CD8-positive, alpha-beta T cell (primary cell): ENCODE measurements at places on chromosomes 5 and 9.

GRCh38 chr9:109401990-109402318 lies 81.1 kb upstream of the EPB41L4B start:
- DNase-seq, result no peak

- DNase-seq, result peak; percentile 3
Measured at GRCh38 chr9:69173891-69174615, at the start of gene TJP2. Gene TJP2 (plus strand): TSS chr9:69174277. CDS start chr9:69174373, 96 bp downstream.

DNA sequence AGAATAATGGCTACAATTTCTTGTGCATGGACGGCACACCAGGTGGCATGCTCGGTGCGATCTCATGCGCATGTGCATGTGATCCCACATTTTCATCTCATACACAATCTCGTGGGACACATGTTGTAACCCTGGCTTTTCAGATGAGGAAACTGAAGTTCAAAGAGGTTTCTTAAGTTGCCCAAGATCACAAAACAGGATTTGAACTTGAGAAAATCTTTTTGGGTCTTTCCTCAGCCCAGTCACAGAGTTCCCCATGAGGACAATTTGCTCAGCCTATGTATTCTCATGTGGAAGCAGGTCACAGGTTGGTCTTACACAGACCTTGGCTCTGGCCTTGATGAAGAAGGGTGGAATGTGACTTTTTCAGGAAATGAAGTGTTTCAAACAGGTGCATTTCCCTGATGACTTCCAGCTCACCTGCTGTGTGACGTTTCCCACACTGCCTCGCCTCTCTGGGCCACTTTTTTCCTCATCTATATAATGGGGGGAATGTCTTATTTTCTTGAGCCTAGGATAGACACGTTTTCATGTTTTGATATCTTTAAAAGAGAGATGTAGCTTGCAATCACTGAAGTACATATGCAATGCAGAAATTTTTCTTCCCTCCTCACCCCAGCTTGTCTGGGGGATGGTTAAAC lies 7.1 kb upstream of the ORM1 start:
- no peak for DNase-seq

DNA sequence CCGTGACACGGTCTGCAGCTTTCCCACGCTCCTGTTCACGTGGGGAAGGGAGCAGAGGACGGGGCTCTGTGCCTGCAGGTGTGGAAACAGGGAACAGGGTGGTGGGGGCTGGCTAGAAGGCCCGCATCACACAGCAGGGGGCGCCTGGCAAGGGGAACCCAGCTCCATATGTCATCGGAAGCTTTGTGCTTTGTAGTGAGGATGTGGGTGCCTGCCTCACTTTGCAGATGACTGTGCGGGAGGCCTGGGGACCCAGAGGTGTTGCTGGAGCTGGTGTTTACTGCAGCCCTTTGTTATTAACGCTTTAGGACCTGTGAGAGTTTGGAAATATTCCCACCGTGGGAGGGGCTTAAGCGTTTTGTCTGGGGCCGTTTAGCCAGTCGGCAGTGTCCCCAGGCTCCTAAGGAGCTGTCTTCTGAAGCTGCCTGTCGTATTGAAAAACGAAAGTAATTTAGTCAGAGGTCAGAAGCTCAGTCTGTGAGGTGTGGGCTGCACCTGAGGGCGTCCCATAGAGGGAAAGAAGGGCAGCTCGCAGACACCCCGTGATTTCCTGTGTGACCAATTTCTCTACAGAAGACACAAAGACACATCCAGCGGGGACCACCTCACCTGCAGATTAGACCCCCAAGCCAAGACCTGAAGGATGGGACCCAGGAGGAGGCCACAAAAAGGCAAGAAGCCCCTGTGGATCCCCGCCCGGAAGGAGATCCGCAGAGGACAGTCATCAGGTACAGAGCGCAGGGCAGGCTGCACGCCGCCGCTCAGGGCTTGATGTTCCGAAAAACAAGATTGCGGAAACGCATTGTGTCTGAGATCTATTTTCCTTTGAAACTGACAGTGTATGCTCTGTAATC lies 9.1 kb downstream of the MAN1B1 start:
- DNase-seq, result peak; percentile 91

DNA sequence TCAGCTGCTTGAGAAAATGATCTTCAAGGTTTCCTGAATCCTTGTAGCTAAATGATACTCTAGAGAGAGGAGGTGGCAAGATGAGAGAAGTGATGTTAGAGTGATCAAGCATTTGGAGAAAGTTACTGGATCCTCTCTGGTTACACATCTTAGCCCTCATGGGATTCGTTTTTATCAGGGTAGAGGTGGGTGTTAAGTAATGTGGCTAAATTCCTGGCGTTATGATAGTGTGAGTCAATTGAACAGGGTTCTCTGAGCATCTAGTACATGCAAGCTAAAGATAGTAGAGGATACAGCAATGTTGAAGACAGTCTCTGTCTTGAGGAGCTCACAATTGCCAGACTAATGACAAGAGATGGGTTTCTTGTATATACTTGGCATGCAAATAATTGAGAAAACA lies 123.7 kb downstream of the PSD2 start:
- DNase-seq, result no peak

DNA sequence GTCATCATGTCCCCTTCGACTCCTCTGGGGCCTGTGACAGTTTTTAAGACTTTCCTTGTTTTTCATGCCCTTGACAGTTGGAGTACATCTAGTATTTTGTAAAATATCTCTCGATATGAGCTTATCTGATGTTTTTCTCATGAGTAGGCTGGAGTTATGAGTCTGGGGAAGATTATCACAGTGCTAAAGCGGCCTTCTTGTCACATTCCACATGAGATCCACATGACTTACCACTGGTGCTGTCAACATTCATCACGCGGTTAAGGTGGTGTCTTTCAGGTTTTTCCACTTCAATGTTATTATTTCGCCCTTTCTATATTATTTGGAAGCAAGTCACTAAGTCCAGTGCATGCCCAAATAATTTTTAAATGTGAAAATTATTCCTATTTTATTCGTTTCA lies 17.1 kb upstream of the CAST start:
- no peak for DNase-seq

- DNase-seq, result no peak
Measured at GRCh38 chr9:103615994-103616393, 478.1 kb upstream of the SMC2 start.

DNA sequence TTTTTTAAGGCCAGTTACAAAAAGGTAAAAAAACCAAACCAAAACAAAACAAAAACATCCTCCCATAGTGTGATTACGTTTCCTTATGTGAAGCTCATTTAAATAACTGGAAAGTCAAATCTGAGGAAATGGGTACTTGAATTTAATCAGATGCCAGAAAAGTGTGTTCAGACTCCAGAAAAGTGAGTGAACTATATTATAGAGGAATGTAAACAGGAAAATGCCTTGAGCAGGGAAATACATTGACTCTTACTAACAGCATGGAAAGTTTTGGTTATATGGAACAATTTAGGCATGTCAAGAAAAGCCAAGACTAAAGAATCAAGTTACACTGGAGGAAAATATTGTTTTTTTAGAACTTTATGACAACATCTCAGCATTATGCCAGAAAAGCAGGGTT lies 37.8 kb upstream of the RNF20 start:
- DNase-seq, result no peak

GRCh38 chr9:116471093-116471906 lies 215.8 kb upstream of the TRIM32 start:
- DNase-seq, result no peak

DNA sequence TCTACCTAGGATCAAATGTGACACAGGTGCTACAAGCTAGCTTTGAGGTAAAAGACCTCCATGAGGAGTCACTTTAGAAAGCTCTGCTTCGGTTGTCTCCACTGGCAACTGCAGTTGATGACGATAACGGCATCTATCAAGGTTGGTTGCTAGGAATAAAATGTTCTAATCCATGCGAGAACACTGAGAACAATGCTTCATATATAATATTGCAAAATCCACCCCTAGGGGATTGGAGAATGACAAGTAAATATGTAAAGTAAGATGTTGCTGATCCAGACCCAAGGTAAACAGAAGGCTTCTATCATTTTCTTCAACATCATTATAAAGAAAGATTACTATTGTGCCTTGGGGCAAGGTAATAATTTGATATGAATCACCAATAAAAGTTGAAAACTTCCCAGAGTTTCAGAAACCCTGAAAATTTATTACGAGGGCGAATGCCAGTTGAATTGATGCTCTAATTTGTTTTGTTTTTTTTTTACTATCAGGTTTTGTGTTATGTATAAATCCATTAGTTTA lies 1003.4 kb downstream of the CDH18 start:
- no peak for DNase-seq

- no peak for DNase-seq
Measured at GRCh38 chr9:114972510-114973136, 42.2 kb upstream of the TNFSF8 start.

DNA sequence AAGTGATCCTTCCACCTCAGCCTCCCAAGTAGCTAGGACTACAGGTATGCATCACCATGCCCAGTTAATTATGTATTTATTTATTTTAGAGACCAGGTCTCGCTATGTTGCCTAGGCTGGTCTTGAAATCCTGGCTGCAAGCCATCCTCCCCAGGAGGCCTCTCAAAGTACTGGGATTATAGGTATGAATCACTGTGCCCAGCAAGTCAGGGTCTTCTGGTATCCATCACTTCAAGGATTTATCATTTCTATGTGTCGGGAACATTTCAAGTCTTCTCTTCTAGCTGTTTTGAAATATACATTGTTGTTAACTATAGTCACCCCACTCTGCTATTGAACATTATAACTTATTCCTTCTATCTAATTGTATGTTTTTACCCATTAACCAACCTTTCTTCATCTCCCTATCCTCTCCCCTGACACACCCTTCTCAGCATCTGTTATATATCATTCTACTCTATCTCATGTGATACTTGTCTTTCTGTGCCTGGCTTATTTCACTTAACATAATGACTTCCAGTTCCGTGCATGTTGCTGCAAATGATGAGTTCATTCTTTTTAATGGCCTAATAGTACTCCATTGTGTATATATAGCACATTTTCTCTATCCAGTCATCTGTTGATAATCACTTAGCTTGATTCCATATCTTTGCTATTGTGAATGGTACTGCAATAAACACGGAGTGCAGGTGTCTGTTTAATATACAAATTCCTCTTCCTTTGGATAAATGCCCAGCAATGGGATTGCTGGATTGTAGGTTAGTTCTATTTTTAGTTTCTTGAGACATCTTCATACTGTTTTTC lies 26.4 kb downstream of the UTP15 start:
- DNase-seq, result no peak

DNA sequence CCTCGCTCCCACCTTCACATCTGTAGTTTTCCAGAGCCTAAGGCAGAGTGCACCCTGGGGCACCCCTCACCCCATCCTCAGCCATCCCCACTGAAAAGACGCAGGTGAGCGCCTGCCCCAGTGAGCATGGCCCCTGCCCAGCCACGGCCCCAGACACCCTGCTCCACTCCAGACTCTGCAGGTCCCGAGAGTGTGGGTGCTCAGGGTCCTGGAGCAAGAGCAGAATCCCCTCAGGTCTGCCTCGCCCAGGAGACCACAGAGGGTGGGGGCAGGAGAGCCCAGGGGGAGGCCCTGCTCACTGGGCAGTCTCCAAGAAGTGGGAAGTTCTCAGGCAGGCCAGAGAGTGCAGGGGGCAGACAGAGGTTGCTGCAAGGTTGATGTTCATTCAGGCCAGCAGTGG lies 158.6 kb upstream of the PPP1R26 start:
- no peak for DNase-seq

DNA sequence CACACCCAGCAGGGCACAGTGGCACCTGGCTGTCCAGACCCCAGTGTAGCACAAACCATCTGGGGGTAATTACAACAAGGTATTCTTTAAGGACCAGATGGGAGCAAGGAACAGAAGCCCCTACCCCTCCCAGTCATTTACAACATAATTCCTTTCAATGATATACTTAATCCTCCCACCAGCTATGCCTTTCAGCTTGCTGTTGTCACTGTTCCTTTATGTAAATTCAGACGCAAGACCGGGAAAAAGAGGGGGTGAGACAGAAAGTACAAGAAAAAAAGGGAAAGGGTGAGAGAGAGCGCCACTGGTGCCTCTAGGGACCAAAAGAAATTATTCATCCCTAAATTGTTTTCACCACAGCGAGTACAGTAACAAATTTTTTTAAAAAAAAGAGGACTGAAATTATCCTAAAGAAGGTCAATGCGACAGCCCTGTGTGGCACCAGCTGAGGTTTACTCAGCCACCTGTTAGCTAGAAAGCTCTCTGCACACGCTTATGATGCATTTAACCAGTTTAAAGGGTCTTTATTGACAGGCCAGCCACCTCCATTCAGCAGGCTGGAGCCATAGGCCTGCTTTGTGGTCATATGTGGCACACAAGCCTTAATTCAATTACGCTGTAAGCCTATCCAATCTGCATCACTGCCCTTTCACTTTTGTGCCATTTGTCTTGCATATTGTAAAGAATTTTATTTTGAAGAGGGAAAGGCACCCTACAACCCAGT lies 210.2 kb upstream of the ISL1 start:
- DNase-seq, result no peak

DNA sequence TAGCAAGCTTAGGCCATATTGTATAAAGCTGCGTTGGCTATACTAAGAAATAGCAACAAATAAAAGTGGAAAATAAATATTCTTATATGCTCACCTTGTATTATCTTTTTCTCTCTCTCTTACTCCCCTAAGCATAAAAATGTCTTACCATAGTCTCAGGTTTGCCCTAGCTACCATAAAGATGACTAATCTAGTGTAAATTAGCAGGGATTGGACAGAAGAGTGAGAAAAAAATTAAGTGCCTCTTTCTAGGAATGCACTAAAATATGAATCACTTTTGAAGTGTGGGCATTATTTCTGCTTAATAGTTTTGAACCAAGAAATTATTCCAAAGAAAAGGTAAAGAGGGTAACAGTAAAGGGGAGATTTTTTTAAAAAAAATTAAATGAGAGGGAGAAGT lies 201.3 kb downstream of the HINT1 start:
- DNase-seq, result no peak

DNA sequence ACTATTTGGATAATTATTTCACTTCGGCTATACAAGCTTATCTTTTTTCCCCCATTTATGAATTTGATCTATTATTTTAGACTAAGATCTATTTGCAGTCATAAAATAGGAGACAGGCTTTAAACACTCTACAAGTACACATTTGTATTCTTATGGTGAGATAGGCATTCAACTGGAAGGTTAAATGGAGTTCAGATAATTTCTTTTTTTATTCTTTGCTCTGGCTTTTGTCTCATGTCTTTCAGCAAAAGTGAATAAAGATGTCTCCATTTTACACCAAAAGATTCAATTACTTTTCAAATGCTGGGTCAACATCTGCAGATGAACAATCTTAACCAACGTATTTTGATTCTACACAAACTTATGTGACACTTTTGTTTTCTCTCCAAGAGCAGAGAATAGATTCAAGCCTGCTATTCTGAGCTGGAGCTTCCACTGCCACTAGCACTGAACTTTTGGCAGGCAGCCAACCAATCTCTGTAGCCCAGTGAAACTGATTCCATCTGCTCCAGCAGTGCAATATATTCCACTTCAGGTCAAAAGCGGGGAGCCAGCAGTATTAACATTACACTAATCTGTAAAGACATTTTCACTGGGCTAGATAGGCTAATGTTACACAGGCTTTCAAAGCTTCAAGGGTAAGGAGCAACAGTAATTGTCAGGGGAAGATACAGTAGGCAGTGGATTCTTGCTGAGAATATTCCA lies 452.0 kb upstream of the ZNF608 start:
- no peak for DNase-seq

GRCh38 chr5:176334031-176334770 lies 27.4 kb downstream of the KIAA1191 start:
- no peak for DNase-seq
